A549 treated with Hydrocortisone at 1 μM for 4 hours (cell line): ENCODE measurements at places on chromosomes 7 and 10. TPM values are rescaled to one million over a fixed set of nuclear protein-coding genes. Genes with fewer than 3 reads are reported as not detected.

FAM25A gene
- total RNA-seq, result 0.50 to 0.52 TPM in 2 of 5 replicates, not detected in the others

LRRC4 gene
- not detected in 5 replicates for total RNA-seq

ANTXRL gene
- 0.14 to 0.82 TPM (median 0.30 TPM) in 5 replicates for total RNA-seq

CYP26A1 gene
- 1.7 to 2.9 TPM (median 2.4 TPM) in 5 replicates for total RNA-seq

PDIA4 gene
- total RNA-seq, result 164 to 209 TPM (median 175 TPM) in 5 replicates

ZNF777 gene
- 18.5 to 21.1 TPM (median 20.2 TPM) in 5 replicates for total RNA-seq

SAP25 gene
- total RNA-seq, result 0.18 to 0.85 TPM (median 0.21 TPM) in 4 of 5 replicates, not detected in the other

PRSS37 gene
- not detected in 5 replicates for total RNA-seq

NEUROG3 gene
- not detected in 5 replicates for total RNA-seq

ITGA8 gene
- not detected in 5 replicates for total RNA-seq

CREB3L2 gene
- total RNA-seq, result 22.5 to 38.5 TPM (median 27.8 TPM) in 5 replicates

FAM131B gene
- total RNA-seq, result 0.23 to 0.50 TPM (median 0.39 TPM) in 5 replicates

PIP gene
- total RNA-seq, result 0.35 to 0.64 TPM in 2 of 5 replicates, not detected in the others
